ENCODE measurements at places on chromosomes 4 and X.

- no peak for DNase-seq
Measured at GRCh38 chrX:153723351-153724251, 586 bp downstream of the BCAP31 start.

DNA sequence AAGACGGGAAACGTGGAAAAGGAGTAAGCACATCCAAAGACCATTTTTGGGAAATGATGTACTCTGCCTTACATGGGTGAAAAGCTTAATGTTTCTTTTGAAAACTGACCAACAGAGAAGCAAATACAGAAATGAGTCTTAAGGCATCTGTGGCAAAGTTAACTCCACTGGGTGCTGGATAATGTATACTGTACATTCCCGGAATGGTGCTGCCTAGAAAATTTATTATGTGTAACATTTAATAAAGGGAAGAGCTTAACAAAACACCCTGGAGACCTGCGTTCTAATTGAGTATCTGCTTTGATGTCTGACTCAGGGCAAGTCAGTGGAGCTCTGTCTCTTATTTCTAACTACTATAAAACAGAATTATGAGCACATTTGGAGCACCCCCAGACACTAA lies 230.2 kb downstream of the MID1 start:
- no peak for DNase-seq

DNA sequence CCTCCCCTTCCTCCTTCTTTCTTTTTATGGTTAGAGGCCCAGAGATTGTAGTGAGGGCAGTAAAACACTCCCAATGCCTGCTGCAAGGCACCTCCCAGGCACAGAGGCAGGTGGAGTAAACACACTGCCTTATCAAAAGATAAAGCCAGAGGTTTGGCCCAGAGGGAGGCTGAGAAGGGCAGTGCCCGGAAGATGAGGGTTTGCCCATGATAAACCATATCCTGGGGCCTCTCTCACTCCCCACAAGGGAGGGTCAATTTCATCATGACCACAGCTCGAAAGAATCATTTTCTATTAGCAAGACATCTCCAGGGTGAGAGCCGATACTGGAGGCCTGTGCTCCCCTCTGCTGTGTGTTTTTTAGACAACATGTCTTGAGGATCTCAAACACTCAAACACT lies 98.5 kb upstream of the FAM9C start:
- DNase-seq, result no peak

- no peak for DNase-seq
Measured at GRCh38 chr4:7956270-7956808, 16.7 kb upstream of the AFAP1 start.

DNA sequence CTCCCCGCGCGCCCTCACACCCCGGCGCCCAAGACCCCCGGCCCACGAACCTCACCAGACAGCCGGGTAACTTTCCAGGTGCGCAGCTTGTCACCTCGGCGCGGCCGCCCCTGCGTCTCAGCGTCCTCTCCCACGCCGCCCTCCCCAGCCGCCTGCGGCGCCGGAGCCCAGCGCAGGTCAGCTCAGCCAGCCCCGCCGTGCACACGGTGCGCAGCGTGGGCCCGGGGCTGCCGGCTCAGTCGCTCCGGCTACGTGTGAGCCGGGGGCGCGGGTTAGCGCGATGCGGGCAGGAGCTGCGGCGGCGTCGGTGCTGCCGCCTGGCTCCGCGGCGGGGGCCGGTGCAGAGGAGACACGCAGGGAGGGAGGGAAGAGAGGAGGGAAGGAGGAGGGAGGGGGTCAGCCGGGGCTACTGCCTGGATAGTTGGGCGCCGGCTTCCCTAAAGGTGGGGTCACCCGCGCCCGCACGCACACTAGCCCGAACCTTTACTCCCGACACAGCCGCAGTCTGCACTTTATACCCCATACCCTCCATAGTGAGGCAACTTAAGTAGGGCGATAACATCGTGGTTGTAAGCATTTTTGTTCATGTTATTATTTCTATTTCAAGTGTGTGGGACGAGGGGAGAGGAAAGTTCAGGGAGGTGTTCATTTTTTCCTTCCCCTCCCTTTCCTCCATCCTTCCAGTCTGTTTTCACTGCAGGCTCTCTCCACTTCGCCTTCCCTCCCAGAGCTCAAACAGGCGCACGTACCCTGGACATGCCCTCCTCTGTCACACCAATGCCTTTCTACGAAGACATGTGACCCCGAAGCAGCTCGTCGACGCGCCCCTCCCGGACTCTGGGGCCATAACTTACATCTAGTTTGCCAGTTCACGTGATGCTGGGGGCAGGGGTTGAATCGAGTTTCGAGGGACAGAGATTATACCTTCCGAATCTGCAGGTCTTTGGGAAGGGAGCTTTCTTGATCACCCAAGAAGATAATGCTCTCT lies at the start of gene PRKG2:
PRKG2 (minus strand) TSS at position 342 of the 988 bp plus-strand sequence. CDS start 10,175 bp downstream, outside the sequence.
- no peak for DNase-seq

- DNase-seq, result no peak
Measured at GRCh38 chrX:139949703-139950102, 15.6 kb downstream of the CXorf66 start.

GRCh38 chr4:8836664-8837171 lies 34.9 kb downstream of the HMX1 start:
- no peak for DNase-seq

- DNase-seq, result no peak
Measured at GRCh38 chrX:87846956-87847355, 329.4 kb downstream of the KLHL4 start.

GRCh38 chrX:154979629-154980028 lies 42.9 kb downstream of the F8 start:
- DNase-seq, result no peak

- DNase-seq, result no peak
Measured at GRCh38 chrX:110180928-110181310, 137.0 kb downstream of the AMMECR1 start.

DNA sequence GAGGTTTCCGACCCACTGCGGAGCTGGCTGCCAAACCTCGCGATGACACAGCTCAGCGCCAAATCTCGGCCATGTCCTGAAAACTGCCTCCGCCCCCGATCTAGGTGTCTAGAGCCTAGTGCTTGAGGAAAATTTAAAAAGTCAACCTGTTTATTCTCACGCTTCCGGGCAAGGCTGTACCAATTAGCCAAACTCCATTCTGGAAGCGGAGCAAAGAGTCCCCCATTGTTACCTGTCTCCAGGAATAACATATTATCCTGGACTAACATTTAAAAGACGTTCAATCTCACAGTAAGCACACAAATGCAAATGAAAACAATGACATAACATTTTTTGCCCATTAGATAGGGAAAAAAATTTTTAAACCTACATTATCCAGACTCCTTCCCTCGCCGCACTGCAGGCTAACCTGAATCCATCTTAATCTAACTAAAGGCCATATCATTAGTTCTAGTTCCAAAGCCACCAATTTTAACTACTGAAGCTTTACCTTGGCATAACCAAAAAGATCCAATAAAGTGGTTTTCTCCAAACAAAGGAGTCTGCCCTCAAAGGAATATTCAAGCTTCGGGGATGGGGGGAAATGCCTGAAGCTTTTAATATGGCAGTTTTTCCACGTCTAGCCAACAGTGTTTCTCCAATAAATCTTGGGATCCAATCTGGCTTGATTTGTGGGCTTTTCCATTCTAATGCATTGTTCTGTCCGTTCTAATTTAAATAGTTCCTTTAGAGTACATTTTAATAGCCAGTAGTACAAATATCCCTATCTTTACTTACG lies 1.9 kb downstream of the HUWE1 start:
- DNase-seq, result no peak

DNA sequence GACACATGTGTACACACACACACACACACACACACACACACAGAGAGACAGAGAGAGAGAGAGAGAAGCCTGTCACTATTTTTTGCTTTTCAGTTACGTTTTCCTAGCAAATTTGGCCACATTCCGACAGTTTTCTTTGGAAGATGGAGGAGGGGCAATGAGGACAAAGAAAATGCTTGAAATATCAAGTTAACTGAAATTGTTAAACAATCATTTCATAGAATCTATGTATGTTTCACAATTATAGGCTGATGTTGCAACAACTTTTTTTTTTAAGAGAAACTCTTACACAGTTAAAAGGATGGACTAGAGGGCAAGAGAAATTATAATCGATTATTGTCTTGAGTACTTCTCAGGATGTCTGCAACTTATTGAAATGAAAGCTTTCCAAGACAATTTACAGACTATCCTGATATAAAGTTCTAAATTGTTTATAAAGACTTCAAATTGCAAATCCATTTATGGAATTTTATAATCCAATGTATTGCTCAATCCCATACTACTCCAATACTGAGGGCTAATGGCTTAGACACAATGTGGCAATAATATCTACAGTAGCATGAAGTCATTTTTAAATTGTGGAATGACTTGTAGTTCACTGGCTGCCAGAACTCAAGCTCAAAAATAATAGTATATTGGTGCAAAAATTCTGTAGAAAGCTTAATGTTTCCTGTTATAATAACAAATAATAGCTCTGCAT lies 647.0 kb upstream of the PCDH7 start:
- DNase-seq, result no peak

- no peak for DNase-seq
Measured at GRCh38 chrX:11464380-11464779, 171.2 kb downstream of the AMELX start.

GRCh38 chr4:140808256-140808655 lies 52.1 kb upstream of the TBC1D9 start:
- no peak for DNase-seq

DNA sequence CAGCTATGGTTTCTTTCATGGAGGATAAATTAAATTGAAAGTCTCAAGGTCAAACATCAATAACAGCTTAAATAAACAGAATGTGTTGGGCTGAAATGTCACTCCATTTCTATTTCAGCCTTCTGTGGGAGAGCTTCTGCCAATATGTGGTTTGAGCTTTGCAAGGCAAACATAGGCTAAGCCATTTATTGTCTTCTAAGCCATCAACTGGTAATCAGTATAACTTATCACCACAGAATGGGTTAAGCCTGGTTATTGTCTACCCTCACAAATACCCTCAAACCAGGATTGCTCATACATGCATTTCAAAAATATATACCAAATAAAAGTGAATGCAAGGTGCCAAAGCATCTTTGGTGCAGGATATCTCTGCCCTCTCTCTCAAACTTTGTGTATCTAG lies 52.7 kb downstream of the GABRB1 start:
- no peak for DNase-seq

- DNase-seq, result no peak
Measured at GRCh38 chr4:153788413-153789276, at the start of gene SFRP2. SFRP2 (minus strand) TSS chr4:153789083; CDS start chr4:153788835, 248 bp downstream.

- DNase-seq, result no peak
Measured at GRCh38 chr4:23369331-23369730, 520.5 kb downstream of the PPARGC1A start.

DNA sequence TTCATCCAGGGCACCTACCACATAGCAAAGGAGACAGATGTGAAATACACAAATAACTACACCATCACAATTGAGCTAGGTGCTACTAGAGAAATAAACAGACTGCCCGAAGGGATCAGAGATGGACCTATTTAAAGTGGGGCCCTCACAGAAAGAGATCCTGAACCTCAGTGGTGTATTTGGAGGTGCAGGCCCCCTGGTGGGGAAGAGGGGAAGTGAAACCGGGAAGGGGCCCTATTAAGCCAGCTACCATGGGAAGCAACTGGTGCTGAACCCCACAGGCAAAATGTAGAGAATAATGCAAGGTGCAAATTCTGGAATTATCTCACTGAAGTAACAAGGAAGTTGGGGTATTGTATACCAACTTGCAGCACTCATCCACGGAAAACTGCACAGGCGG lies 78.6 kb upstream of the FAM9A start:
- no peak for DNase-seq

GRCh38 chrX:113275804-113276203 lies 435.2 kb upstream of the AMOT start:
- DNase-seq, result no peak

DNA sequence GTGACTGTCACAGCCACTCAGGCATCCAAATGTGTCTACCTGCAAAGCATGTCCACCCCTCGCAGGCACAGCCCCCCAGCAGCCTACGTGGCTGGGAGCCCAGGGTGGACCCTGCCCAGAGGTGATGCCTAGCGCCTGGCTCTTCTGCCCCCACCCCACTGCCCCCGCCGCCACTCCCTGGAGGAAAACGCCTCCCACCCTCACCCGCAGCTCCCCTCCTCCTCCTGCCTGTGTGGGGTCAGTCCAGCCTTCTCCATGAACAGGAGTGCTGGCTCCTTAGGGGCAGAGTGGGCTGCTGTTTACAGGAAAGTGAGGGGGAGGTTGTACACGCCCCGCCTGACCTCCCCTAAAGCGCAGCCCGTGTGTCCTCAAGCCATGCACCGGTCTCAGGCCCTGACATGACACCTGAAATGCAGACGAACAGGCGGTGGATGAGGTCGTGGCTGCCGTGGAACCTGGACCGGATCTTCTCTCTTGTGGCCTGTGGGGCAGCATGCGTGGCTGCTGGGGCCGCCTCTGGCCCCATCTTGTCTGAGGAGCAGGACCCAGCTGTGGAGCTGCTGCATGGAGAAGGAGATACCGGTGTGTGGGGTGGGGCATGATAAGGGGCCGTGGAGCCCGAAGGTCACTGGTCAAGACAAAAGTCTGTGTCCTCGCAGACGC lies 11.9 kb upstream of the MXD4 start:
- no peak for DNase-seq

DNA sequence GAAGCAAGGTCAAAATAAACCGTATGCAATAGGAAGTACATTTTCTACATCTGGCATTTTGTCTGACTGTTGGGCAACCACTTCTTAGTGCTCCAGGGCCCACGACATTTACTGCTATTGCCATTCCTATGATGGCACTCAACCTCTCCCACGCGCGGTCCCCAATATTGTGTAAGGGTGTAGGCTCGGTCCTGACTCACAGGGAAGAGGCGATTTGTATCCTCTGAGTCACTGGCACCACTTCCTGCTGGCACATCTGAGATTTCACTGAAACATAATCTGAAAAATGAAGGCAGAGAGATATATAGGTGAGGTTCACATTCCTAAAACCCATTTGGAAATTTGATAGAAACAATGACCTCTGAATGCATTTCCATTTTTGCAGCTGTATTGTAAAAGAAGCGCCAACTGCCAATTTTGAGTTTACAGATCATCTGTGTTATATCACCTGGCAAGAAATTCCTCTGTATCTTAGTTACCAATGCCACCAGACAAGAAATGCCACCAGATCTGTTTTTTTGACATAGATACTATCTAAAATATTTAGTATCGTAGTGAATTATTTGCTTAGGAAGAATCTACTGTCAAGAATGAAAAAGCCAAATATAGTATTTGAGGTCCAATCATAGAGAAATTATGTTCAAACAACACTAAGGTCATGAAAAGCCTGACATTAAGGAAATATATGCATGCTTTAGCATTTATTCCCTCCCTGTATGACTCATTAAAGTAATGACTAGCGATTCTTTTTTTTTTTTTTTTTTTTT lies 9.8 kb downstream of the EREG start:
- DNase-seq, result no peak

DNA sequence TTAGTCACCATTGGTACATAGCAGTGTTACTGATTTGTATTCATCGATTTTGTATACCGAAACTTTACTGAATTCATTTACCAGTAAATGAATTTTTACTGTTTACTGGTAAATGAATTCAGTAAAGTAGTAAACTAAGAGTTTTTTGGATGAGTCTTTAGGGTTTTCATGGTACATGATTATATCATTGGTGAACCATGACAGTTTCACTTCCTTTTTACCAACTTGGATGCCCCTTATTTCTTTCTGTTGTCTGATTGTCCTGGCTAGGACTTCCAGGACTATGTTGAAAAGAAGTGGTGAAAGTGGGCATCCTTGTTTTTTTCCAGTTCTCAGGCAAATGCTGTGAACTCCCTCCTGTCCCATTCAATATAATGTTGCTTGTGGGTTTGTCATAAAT lies 494.9 kb downstream of the GALNTL6 start:
- DNase-seq, result no peak
